Skeletal muscle cell (primary cell): ENCODE measurements at places on chromosomes 16 and 17.

DNA sequence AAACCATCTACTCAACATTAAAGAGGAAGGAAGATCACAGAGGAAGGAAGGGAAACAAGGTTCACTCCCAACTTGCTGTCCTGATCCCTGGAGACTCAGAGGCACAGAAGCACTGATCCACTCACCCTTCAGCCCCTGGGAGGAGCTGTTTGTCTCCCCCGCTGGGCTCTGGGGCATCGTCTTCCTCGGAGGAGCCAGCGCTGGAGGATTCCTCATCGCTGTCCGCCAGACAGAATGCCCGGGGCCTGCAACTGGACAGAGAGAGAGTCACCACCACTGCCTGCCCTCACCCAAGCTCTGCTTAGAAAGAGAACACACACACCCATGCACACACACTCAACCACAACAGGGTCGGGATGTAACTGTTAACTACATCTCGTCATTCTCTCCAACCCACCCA, 24.8 kb upstream of the ERN1 start:
- DNase-seq = no peak

- DNase-seq = no peak
Measured at GRCh38 chr17:19445105-19445504, 34.1 kb downstream of the RNF112 start.

DNA sequence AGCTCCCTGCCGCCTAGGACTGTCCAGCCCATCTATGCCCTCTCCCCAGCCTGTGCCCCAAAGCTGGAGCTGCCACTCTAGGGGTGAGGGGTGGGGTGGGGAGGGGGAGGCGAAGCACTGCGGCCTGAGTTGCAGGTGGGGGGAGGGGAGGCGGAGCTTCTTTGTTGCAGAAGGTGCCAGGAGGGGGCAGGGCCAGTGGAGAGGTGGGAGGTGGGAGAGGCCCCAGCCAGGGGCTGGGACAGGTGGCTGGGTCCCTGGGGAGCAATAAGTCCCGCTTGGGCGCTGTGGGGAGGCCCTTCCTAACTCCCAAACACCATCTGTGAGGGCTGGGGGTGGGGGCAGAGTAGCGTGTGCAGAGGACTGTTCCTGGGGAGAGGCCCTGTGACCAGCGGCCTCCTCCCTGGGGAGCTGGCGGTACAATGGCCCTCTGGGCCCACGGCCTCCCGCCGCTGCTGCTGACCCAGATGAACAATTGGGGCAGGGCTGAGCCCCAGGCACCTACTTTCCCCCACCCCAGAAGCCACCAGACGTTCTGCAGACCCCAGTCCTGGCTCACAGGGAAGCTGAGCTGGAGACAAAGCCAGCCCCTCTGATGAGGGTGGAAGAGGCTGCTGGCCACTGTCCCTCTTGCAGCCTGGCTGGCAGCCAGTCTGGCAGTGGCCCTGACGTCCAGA, 2.2 kb upstream of the NTN3 start:
- DNase-seq = no peak

DNA sequence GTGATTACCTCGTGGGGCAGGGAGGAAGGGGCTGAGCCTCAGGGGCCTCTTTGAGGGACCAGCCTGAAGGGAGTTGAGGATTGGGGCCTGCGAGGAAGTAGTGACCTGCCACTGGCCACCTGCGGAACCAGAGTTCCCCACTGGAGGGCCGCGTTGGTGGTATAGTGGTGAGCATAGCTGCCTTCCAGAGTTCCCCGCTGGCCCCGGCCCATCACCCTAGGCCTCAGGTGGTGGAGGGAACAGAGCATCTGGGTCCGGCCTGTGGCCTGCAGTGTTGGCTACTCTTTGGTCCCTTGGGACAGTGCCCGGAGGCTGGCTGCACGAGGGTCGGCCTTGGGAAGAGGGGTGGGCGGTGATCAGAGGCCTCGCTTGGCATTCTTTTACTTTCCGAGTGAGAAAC, 20.5 kb downstream of the MGAT5B start:
- no peak for DNase-seq

- DNase-seq = no peak
Measured at GRCh38 chr17:72318131-72318530, 197.3 kb downstream of the SOX9 start.

DNA sequence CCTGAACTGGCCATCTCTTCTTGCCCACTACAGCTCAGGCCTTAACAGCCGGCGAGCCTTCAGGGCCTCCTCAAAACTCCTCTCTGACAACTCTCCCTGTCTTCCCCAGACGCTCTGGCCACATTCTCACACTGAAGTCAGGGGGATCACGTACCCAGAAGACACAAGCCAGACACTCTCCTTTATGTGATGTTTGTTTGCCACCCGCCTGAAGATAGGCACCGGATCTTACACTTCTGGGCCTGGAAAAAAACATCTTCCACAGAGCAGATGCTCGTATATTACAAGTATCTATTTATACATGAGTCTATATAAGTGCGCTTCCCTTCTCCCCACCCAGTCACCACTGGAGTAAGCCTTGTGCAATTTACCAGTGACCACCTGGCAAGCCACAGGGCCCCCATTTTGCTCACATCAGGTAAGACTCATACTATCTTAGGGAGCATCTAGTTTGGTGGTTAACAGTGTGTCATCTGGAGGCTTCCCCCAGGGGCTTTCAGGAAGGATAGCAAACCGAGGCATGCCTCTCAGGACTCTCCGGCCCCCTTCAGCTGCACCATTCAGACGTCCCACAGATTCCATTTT, 349.4 kb downstream of the SOX9 start:
- no peak for DNase-seq

- no peak for DNase-seq
Measured at GRCh38 chr16:80081846-80082245, 458.9 kb upstream of the DYNLRB2 start.

- DNase-seq = no peak
Measured at GRCh38 chr17:55748841-55749240, 2.0 kb upstream of the PCTP start.

DNA sequence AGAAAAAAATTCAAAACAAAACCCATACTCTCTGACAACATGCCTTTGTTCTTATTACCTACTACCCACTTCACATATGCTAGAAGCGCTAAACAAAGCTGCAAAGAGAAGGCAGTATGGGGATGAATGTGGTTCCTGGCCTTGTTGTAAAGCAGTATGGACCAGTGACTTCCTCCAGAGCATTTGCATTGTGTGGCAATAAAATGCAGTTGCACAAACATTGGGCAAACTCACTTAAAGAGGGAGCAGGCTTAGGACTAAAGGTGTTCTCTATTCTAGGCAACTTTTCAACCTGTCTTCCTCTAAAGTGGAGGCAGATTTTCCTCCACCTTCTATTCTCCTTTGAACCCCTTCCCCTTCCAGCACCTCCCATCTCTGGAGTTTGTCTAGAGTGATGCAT, 17.1 kb downstream of the TMIGD1 start:
- no peak for DNase-seq

GRCh38 chr17:77036841-77037381, 103.9 kb upstream of the SEC14L1 start:
- no peak for DNase-seq

DNA sequence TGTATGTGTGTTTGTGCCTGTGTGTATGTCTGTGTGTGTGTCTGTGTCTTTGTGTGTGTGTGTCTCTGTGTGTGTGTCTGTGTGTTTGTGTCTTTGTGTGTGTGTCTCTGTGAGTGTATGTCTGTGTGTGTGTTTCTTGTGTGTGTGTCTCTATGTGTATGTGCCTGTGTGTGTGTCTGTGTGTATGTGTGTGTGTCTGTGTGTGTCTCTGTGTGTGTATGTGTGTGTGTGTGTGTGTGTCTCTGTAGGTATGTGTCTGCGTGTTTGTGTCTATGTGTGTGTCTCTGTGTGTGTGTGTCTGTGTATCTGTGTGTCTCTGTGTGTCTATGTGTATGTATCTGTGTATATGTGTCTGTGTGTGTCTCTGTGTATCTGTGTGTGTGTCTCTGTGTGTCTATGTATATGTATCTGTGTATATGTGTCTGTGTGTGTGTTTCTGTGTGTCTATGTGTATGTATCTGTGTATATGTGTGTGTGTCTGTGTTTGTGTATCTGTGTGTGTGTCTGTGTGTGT, 70.2 kb downstream of the USP43 start:
- no peak for DNase-seq

DNA sequence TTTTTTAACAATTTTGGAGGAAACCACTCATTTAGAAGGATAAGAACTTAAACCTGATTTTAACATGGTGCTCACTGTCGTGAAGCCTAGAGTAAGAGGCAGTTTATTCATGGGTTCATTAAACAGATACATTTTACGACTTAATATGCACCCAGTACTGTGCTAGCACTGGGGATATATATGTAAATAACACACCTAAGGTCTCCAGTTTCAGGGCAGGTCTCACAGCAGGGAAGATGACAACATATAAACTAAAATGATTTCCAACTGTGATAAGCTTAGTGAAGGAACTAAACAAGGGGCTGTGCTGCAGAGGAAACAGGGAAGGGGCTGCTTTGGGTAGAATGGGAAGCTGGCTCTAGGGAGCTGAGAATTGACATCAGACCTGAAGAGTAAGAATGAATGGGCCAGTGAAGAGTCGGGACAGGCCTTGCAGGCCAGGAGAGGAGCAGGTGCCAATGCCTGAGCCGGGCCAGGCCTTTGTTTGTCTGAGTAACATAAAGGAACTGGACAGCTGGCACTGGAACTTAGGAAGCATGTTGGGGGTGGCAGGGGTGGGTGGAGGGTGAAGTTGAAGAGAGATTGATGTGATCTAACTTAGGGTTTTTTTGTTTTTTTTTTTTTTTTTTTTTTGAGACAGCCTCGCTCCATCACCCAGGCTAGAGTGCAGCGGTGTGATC, 12.1 kb downstream of the NT5M start:
- no peak for DNase-seq
